Activated CD8-positive, alpha-beta T cell treated with anti-CD3 and anti-CD28 coated beads, Interleukin-2, amount 10 ng/mL, durations not matched to agents 7 days and 5 days (primary cell): ENCODE measurements at places on chromosomes 2 and 18.

DNA sequence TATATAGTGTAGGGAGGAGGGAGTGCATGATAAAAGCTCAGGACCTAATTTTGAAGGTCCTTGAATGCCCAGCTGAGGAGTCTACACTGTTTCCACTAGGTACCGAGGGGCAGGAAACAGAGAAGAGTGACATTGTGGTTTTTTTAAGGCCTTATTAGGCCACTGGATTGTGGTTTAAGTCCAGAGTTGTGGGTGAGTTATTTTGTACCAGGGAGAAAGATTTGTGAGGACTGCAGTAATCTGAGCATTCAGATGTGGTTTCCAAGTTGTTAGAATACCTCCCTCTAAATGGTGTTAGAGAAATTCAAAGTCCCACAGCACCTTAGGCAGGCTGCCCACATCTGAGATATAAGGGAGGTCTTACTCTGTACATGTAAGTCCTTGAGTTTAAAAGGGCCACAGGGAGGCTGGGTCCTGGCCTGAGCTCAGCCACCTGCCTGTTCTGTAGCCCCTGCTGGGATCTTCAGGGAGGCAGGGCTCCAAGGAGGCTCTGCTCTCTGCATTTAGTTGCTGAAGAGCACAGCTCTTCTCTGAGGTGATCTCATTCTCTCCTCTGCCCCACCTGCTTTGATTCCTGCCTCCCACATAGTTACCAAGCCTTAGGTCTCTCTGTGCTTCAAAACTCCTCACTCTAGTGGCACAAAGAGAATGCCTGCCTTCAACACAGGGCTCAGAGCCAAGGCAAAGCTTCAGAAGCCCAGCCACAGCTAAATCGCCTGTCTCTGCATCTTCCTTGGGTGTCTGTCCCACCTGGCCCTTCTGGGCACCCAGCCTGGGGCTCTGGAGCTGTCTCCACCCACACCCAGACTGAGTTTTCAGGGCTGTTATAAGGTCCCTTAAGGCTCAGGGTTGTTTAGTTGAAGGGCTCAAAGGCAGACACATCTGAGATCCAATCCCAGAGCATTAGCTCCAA is 88.1 kb downstream of the VSNL1 start:
- H3K27me3 ChIP-seq = no peaks in the 10 kb centered on the region
- H3K27ac ChIP-seq = no peak overlapping the region
- H3K4me3 ChIP-seq = no peak overlapping the region
- H3K4me1 ChIP-seq = peaks cover 2% of the 10 kb centered on the region

DNA sequence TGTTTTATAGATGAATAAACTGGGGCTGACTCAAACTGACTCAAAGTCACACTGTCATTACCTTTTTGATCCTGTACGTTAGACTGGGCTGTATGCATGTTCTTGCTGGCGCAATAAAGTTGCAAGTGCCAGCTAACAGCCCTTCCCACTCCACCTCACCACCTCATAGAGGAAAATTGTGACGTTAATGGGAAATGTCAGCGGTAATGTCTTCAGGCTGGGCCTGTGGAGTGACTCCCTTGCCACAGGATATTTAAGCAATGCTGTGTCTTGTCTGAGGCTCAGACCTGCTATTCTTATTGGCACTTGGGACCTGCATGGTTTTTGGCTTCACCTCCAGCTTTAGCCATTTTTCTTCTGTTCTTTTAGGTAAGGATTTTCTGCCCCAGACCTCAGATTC is 25.2 kb upstream of the CASP10 start:
- H3K4me3 ChIP-seq = no peak overlapping the region
- H3K4me1 ChIP-seq = peaks cover 11% of the 10 kb centered on the region
- H3K27me3 ChIP-seq = no peaks in the 10 kb centered on the region
- no peak for DNase-seq
- peak overlapping the region; percentile 76 for H3K27ac ChIP-seq

DNA sequence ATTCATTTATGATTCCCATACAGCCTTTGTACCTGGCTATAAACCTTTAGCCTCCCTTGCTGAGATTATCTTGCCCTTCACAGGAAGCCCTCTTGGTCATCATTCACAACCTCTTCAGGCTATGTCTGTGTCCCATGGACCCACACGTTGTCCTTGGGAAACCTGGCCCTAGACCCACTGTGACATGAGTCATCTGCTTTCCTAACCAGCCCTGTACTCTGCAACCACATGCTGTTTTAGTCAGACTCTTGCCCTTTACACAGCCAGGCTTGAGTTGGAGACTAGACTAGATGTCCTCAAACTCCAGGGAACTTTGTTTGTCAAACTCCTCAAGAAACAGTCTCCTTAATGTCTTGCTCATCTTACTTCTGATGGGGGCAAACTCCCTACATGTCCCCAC is 229.3 kb upstream of the ZSWIM2 start:
- no peak overlapping the region for H3K27ac ChIP-seq
- no peaks in the 10 kb centered on the region for H3K36me3 ChIP-seq
- H3K4me1 ChIP-seq = no peaks in the 10 kb centered on the region
- DNase-seq = no peak

- no peak for DNase-seq
- no peaks in the 10 kb centered on the region for H3K36me3 ChIP-seq
- H3K27me3 ChIP-seq = peaks cover 6% of the 10 kb centered on the region
- no peak overlapping the region for H3K27ac ChIP-seq
These were observed 109.8 kb upstream of the YPEL5 start for GRCh38 chr2:30037016-30037415.

- H3K27ac ChIP-seq = no peak overlapping the region
- H3K4me1 ChIP-seq = peaks cover 3% of the 10 kb centered on the region
- peaks cover 19% of the 10 kb centered on the region for H3K27me3 ChIP-seq
- peaks cover 13% of the 10 kb centered on the region for H3K36me3 ChIP-seq
- H3K4me3 ChIP-seq = no peak overlapping the region
These were observed 8.6 kb upstream of the ZNF407 start for GRCh38 chr18:74589021-74589420.

- DNase-seq = no peak
- H3K27me3 ChIP-seq = no peaks in the 10 kb centered on the region
- peak overlapping the region; percentile 6 for H3K27ac ChIP-seq
- no peak overlapping the region for H3K4me3 ChIP-seq
- peaks cover 21% of the 10 kb centered on the region for H3K36me3 ChIP-seq
These were observed 176.1 kb downstream of the IKZF2 start for GRCh38 chr2:212975333-212975732.

DNA sequence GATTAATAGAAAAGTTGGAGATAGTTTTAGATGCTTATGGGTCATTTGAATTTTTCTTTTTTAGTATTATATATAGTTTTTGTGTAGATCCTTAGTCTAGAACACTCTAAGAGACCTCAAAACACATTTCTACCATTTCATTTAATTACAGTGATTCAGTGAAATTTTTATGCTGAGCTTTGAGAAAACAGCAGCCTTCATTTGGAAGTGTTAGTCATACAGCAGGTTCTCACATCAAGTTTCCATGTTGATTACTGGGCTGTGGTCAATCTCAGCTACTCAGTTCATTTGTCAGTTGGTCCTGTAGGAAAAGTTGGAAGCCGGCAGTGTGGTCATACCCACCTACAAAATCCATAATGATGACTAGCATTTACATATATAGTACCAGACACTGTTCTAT is 37.9 kb downstream of the MAP3K19 start:
- DNase-seq = no peak
- peaks cover 8% of the 10 kb centered on the region for H3K27me3 ChIP-seq

DNA sequence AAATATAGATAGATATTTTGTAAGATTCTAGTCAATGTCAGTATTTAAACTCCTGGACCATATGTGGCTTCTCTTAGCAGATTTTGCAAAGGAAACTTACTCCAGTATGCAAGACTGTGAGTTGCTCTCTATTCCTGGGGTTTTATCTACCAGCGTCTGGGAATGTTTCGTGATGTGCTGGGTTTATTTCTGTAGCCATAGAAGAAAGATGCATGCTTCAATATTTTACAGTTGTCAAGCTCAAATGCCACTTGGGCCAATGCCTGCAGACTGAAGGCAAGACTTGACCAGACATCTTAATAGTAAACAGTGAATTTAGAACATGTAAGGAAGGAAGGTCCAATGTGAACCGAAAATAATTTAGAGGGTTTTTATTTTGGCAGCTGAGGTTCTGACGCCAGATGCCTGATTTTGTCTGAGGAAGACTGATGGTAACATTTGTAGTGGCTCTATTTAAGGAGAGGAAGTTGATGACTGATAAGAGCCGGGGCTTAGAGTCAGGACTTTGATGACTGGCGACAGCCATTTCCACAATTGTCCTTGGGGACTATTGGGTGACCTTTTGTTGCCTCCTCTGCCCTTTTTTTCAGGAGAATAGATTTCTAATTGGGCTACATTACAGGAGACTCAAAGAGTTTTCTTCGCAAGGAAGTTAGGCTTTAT is 154.3 kb downstream of the RAPGEF4 start:
- no peak for DNase-seq
- H3K4me3 ChIP-seq = no peak overlapping the region
- no peaks in the 10 kb centered on the region for H3K36me3 ChIP-seq
- peaks cover 12% of the 10 kb centered on the region for H3K27me3 ChIP-seq
- no peaks in the 10 kb centered on the region for H3K4me1 ChIP-seq

DNA sequence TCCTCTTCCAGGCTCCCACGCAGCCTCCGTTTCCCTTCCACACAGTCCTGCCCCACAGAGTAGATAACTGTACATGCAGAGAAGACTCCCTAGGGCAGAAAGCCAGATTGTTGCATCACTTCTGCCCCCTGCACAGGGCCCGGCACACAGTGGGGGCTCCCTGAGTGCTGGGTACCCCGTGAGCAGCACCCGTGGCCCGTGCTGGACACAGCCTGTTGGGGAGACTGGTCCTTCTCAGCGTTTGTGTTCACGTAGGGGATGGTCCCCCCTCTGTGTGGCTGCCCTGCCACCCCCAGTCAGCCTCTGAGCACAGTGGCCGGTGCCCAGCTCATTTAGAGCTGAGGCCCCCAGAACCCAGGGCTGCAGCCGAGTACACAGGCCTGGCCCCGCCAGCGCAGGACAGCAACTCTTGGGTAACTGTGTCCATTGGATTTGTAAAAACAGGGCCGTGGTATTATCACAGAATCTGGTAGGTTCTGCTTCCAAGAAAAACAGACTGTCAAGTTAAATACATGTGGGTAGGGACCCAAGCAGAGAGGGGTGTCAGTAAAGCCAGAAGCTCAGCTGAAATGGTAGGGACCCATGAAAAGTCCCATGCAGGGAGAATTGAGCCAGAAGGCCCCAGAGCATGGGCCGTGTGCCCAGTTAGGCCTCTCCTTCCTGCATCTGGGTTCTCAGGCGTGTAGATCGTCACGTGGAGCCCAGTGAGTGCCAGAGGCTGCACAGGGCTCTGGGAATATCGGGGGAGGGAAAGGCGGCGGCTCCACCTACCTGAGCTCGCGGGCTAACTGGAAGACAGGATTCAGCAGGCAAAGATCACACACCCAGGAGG is 257.3 kb downstream of the ATAD2B start:
- no peaks in the 10 kb centered on the region for H3K36me3 ChIP-seq
- H3K27ac ChIP-seq = no peak overlapping the region
- no peak for DNase-seq
- H3K27me3 ChIP-seq = no peaks in the 10 kb centered on the region

- peaks cover 8% of the 10 kb centered on the region for H3K4me1 ChIP-seq
- H3K27ac ChIP-seq = no peak overlapping the region
- H3K4me3 ChIP-seq = no peak overlapping the region
- no peaks in the 10 kb centered on the region for H3K36me3 ChIP-seq
- H3K27me3 ChIP-seq = peaks cover 6% of the 10 kb centered on the region
These were observed 94.7 kb upstream of the ARHGAP15 start for GRCh38 chr2:143034292-143035074.

GRCh38 chr2:173961346-173961705 is 3.8 kb downstream of the SP3 start:
- DNase-seq = no peak
- H3K4me1 ChIP-seq = peaks cover 48% of the 10 kb centered on the region
- H3K36me3 ChIP-seq = peaks cover 53% of the 10 kb centered on the region
- H3K27ac ChIP-seq = peak overlapping the region; percentile 64
- H3K4me3 ChIP-seq = peak overlapping the region; percentile 97
- no peaks in the 10 kb centered on the region for H3K27me3 ChIP-seq

GRCh38 chr2:196839574-196839973 is 30.4 kb upstream of the C2orf66 start:
- H3K36me3 ChIP-seq = peaks cover 46% of the 10 kb centered on the region
- no peak overlapping the region for H3K4me3 ChIP-seq
- no peak overlapping the region for H3K27ac ChIP-seq
- DNase-seq = no peak

DNA sequence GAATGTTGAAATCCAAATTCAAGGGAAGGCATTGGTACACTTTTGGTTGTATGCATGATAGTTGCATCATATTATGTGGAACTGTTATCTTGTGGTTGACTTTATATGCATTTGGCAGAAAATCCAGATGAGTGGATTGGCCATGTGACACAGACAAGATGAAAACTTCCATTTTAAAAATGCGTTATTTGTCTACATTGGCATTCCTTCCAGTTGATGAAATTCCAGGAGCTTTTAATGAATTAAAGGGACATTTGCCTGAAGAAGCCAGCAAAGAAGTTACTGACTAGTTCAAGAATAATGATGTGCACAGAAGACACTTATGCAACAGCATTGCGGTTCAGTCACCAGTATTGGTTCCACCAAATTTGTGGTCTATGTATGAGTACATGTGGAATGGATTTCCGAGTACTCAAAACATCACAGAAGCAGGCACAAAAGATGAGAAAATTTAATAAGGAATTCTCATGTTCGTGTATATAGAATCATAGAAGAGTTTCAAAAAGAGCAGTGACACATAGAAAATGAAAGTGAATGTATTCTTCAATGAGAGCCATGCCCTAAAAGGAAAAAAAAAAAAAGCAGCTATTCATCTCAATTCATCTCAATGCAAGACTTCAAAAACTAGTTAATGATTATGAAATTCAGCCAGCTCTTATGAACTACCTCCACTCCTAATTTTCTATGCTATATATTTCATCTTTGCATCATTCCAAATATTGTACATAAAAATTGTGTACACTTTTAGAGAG is 232.1 kb downstream of the RBM43 start:
- peaks cover 4% of the 10 kb centered on the region for H3K27me3 ChIP-seq
- H3K4me3 ChIP-seq = peak overlapping the region; percentile 28
- no peaks in the 10 kb centered on the region for H3K36me3 ChIP-seq
- H3K27ac ChIP-seq = no peak overlapping the region

DNA sequence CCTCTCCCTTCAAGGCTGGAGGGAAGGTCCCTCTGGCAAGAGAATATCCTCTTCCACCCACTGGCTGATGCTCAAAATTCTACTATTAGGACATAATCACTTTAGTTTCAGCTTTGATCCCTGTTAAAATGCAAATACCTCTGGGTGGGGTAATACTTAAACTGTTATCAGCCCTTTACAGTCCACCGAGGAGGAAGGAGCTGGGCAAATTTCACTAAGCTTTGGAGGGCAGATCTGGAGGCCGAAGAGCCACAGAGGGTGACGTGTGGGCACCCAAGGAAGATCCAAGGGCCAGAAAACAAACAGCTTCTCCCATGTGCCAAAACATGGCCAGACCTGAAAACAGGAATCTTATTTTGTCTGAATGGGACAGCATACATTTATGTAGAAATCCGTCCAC is 74.6 kb upstream of the BCL11A start:
- no peak overlapping the region for H3K4me3 ChIP-seq
- peaks cover 34% of the 10 kb centered on the region for H3K27me3 ChIP-seq
- H3K27ac ChIP-seq = no peak overlapping the region
- no peaks in the 10 kb centered on the region for H3K36me3 ChIP-seq
- H3K4me1 ChIP-seq = no peaks in the 10 kb centered on the region
- DNase-seq = no peak

- no peak overlapping the region for H3K27ac ChIP-seq
- H3K27me3 ChIP-seq = no peaks in the 10 kb centered on the region
- no peaks in the 10 kb centered on the region for H3K4me1 ChIP-seq
- DNase-seq = no peak
- H3K36me3 ChIP-seq = no peaks in the 10 kb centered on the region
- no peak overlapping the region for H3K4me3 ChIP-seq
These were observed 37.5 kb upstream of the CALCRL start for GRCh38 chr2:187485523-187485922.
